ENCODE measurements at places on chromosomes 11 and 22. TPM values are rescaled to one million over a fixed set of nuclear protein-coding genes. Genes with fewer than 3 reads are reported as not detected.

- DNase-seq = no peak
Observed at GRCh38 chr11:111921541-111922230, 3.0 kb downstream of the C11orf52 start.

DNA sequence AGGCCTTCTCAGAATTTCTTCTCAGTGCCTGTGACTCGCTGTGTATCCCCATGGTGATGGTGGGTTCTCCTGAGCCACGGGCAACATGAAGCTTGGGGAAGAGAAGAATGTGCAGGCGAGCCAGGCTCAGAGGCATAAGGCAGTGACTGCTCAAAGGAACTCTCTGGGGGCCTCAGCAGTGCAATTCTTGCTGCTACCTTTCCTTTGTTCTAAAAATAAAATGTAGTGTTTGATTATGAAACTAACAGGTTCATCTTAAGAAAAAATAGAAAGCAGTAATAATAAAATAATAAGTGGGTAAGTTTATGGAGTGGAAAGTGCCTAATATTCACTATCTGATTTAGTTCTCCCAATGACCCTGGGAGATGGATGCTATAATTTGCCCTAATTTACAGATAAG, 46.7 kb downstream of the MEI1 start:
- DNase-seq = no peak

GRCh38 chr11:34169686-34170085, 64.3 kb downstream of the NAT10 start:
- no peak for DNase-seq

The CHRM4 gene
- not detected for total RNA-seq

GRCh38 chr22:17569971-17570511, 6.7 kb downstream of the SLC25A18 start:
- no peak for DNase-seq

- DNase-seq = no peak
Observed at GRCh38 chr11:133950874-133951326, 5.9 kb downstream of the IGSF9B start.

GRCh38 chr11:96026310-96026709, 102.4 kb upstream of the MTMR2 start:
- DNase-seq = no peak

- peak; percentile 73 for DNase-seq
Observed at GRCh38 chr22:32932176-32932575, 126.0 kb downstream of the SYN3 start.

- no peak for DNase-seq
Observed at GRCh38 chr11:44530413-44531115, 34.9 kb upstream of the CD82 start.

DNA sequence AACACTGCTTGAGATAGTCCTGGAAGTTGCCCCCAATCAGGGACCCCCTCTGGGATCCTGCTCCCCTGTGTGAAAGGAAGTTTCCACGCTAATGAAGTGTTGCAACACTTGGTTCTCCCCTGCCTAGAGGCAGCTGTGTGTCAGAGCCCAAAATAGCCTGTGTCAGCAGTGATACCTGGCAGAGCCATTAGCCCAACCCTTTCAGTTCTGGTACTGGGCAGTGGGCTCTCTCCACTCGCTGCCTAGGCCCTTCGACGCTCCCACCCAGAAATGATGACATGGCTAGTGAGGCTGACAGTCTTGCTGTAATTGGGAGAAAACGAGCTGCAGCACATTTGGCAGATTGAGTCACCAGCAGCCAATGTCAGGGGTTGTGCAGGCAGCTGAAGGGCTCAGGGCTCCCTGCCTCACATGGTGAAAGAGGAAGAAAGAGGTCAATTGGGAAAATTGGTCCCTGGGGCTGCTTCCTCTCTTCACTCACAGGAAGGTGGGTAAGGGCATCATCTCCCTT, 1.4 kb upstream of the NXF1 start:
- DNase-seq = peak; percentile 55

DNA sequence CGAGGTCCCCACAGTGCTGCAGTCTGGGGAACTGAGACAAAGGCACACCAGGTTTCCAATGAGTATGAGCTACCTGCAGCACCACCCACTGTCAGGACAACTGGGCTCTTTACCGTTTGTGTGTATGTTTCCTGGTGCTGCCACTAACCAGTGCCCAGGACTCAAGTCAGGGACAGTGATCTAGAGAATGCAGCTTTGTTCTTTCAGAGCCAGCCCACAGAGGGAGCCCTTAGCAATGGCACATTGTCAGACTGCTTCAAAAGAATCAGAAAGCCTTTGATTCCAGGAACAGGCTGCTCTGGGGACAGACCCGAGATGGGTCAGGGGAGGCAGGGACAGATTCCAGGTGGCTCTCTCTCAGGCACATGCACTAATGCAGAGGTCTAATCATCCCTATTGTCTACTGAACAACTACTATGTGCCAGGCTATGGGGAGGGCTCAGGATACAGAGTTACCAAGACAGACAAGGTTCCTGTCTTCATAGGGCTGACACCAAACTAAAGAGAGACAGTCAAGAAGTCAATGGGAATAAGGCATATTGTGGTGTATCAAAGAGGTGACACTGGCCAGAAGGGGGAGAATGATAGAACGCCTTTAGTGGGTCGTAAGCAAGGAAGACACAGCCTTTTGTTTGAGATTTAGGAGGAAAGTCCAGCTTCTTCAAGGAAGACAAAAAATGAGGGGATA, 103.7 kb downstream of the VPREB1 start:
- DNase-seq = no peak

The SCN4B gene
- total RNA-seq = 6.5 TPM

- peak; percentile 86 for DNase-seq
Observed at GRCh38 chr11:11178671-11179638, 174.1 kb downstream of the CSNK2A3 start.

GRCh38 chr22:49971232-49972162, 10.9 kb downstream of the PIM3 start:
- DNase-seq = no peak

The YAP1 gene
- total RNA-seq = 234 TPM

DNA sequence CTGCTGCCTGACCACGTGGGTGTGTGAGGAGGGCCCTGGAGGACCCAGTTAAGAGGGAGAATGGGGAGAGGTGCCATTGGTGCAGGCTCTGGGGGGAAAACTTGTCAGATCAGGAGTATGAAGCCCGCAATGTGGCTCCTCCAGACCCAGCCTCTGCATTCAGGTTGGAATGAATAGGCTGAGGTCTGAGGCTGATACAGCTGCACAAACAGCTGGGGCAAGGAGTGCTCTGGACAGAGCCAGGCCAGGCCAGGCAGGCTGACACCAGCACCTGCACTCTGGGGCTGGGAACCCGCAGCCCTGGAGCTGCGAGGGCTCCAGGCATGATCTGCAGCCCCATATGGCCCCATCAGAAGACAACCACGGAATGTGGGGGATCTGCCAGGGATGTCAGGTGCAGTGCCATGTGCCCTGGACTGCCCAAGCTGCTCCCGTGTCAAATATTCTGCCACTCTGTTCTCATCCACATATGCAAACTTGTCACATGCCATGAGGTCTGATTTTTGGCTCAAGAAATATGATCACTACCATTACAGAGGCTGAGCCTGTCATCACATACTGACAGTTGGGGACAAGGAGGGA, 27.2 kb upstream of the KCNJ11 start:
- no peak for DNase-seq

GRCh38 chr11:62152245-62153086, 28.7 kb downstream of the INCENP start:
- DNase-seq = no peak

GRCh38 chr11:127056338-127056971, 55.9 kb upstream of the KIRREL3 start:
- DNase-seq = peak; percentile 4

The MS4A6E gene
- total RNA-seq = not detected

GRCh38 chr11:15970506-15971214, 385.7 kb downstream of the SOX6 start:
- peak; percentile 29 for DNase-seq

DNA sequence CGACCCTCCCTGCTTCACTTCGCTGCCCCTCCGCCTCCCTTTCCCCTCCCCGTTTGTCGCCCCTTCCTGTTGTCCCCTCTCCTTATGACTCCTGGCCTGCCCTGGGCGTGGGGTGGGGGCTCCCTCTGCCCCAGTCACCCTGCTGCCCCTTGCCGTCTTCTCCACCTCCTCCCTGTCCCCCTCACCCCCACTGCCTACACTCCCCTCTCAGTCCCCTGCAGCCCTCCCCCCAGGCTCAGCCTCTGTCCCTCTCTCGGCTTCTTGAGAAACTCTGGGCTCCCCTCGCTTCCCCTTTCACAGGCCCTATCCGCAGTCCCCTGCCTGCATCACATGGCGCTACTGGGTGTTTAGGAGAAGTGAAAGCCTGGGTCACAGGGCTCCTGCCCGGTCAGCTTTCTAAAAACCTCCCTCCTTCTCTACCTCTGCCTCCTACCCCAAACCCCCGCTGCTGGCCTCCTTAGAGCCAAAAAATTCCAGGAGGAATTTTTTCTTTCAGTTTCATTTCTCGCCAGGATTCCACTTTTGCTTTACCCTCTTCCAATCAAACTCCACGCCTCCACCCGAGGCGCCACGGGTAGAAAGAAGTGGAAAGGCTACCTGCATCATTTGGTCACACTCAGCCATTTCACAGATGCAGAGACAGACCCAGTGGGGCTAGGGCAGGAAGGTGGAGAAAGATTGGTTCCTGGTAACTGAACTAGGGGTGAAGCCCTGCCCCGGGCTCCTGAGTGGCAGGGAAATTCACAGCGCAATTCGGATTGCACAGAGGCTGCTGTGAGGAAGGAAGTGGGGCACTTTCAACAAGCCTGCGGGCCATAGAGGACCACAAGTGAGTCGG, at the start of gene SLC15A3:
SLC15A3 (minus strand) TSS at position 273 of the 838 bp plus-strand sequence. CDS start 625 bp downstream, outside the sequence.
- no peak for DNase-seq

DNA sequence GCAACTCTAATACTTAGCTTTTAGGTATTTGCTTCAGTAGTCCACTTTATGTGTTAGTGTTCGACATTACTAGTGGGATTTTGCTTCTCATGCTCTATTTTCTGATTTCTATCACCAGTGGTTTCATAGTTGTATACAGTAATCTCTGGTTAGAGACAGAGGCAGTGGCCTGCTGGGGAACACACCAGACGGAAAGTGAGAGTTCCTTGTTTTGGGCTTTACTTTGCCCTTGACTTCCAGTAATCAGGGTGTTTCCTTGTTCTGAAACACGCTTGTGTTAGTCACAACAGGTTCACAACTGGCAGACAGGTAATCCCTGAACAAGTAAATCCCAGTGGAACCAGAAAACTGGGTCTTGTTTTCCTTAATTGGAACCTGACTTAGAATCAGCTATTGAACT, 56.0 kb downstream of the PACS1 start:
- DNase-seq = peak; percentile 37

- DNase-seq = no peak
Observed at GRCh38 chr11:12756454-12756806, 82.2 kb downstream of the TEAD1 start.

DNA sequence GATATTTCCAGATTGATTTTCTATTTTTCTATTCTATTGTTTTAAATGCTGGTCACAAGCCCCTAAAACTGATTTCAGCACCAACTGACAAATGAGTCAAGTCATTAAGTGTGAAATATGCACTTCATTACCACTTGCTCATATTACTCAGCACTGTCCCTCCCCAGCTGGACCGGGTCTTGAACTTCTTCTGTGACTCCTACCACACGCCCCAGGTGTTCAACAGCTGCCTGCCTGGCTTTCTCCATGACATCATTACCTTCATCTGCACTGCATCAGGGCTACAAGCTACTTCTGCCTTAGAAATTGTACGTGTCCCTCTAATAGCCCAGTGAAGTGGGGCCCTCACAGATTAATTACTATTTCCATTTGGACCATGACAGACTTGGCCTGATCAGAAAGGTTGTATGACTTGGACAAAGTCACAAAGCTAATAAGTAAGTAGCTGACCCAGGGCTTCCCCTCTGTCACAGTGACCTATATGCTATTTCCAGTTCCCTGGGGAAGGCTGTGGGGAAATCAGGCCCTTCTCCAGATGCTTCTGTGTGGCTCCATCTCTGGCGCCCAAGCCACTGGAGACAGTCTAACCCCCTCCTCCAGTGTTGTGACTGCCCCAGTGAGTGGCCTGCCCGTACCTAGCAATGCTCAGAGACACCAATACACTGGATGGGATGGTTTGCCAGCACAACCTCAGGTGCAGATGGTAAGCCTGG, 18.1 kb downstream of the TBC1D10A start:
- peak; percentile 58 for DNase-seq

- no peak for DNase-seq
Observed at GRCh38 chr22:22598144-22598543, 39.1 kb upstream of the PRAME start.

The PTDSS2 gene
- 30.3 TPM for total RNA-seq

The NEFH gene
- total RNA-seq = 0.17 TPM

DNA sequence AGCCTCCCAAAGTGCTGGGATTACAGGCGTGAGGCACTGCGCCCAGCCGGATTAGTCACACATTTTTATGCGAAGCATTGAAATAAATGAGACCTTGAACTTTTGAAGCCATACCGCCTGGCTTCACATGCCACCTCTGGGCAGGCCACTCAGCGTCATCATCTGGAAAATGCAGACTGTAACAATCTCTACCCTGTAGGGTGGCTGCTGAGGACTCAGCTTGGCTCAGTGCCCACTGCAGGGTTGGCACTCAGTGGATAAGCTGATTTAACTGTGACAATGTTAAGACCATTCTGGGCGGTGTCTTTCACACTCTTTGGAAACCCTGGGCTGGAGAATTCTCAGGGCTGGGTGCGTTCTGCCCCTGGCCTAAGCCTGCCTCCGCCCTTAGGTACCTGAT, 8.5 kb downstream of the SH3BP1 start:
- DNase-seq = no peak

DNA sequence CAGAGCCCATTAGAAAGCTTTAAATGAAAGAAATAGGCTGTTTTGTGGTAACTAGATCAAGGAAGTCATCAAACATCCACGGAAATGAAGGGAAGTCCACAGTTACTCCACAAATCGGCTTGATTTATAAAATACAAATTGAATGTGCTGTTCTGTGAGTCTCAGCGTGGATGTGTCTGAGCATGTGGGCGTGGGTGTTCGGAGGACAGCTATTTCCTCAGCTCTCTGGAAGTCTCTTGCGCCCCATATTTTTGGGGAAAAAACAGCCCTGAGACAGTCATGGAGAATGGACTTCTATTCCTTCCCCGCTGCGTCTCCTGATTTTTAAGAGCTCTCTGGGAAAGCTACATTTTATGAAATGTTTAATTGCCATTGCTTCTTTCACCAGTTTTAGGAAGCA, 144.4 kb downstream of the EFCAB6 start:
- DNase-seq = no peak

- no peak for DNase-seq
Observed at GRCh38 chr11:123525097-123525496, 95.0 kb downstream of the GRAMD1B start.

GRCh38 chr11:953512-953911, 27.8 kb downstream of the AP2A2 start:
- no peak for DNase-seq

GRCh38 chr22:44192098-44192815, 11.5 kb downstream of the PARVG start:
- DNase-seq = peak; percentile 5

GRCh38 chr11:100095809-100096208, 591.3 kb upstream of the ARHGAP42 start:
- DNase-seq = no peak

- no peak for DNase-seq
Observed at GRCh38 chr11:17462940-17463339, 13.7 kb downstream of the ABCC8 start.

DNA sequence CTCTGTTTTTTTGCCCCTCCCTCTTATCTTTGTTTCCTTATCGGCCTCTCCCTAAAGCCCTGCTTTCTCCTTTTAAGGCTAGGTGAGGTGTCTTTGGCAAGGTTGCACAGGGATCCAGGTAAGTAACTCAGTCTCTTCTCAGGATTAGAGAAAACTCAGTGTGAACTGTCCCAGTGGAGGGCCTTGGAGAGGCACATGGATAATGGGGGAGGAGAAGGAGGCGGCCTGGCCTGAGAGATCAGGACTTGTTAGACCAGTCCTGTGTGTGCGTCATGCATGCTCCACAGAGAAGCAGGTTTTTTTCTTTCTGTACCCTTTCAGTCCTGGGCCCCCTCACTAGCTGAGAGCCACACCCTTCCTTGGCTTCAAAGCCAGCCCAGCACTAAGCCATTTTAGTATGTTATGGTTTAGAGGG, 19.9 kb downstream of the CTNND1 start:
- DNase-seq = peak; percentile 88
